Panc1 (cell line): ENCODE measurements at places on chromosomes 2 and 18.

DNA sequence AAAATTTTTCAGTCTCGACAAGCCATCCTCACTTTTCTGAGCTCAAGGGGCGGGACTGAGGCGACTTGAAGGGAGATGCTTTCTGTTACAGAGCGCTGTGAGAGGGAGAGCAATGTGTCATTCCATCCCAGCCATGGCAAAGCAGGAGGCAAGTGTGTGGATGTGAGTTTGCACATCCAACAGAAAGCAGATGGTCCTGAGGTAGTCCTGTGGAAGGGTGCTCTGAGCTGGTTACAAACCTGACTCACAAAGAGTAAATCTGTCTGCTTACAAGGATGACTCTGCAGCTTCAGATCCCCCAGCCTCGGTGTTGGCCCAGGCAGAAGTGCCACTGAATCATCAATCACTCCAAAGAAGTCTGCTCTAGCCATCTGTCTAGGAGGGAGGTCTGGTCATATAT is 482.0 kb upstream of the DCC start:
- no peak for DNase-seq

DNA sequence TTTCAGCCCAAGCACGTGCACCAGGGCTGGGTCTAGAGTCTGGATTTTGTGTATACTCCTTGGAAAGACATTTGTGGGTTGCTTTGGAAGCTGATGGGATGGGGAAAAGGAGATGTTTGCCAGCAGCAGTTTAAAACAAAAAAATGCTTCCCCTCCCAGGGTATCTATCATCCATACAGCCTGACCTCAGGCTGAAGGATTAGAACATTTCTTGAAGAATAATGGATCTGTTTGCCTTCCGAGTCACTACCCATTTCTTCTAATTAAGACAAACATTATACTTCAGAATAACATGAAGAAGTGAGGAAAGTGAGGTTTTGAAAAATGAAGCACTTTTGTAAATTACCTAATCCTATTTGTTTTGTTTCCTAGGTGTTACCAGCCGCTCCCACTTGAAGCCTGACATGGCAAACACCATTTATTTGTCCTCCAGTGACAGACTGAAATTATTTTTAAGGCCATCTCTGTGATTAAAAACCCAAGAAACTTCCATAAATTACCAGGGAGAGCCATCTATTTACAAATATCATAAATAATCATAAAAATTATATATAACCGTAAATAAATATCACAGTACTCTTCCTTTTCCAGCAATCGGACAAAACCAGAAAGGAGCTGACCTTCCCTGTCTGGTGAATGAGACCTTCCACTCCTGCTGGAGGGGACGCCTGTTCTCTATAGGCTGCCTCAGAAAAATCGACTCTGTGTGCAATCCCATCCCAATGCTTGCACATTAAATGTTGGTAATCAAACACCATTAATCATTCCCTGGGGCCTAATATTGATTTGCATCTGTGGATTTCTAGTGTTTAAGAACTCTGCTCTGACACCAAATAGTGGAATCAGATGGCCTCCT is 106.8 kb downstream of the C1D start:
- no peak for DNase-seq

- no peak for DNase-seq
Observed at GRCh38 chr2:168158586-168158985, 88.8 kb downstream of the STK39 start.

DNA sequence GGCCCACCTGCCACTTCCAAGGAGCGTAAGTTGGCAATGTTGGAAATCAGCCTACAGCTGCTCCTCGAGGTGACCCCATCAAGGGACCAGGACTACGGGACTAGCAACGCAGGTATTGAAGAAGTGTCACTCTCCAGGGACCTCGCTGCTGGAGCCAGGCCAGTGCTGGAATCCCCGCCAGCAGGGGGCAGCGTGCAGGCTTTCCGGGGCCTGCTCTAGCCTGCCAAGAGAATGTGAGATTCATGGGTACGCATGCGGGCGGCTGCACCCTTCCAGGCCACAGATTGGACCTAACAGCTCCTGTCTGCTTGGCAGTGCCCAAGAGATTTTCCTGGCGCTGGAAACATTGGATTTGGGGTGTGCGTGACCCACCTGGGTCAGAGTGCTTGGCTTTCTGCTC is 182.8 kb upstream of the RAB12 start:
- no peak for DNase-seq

DNA sequence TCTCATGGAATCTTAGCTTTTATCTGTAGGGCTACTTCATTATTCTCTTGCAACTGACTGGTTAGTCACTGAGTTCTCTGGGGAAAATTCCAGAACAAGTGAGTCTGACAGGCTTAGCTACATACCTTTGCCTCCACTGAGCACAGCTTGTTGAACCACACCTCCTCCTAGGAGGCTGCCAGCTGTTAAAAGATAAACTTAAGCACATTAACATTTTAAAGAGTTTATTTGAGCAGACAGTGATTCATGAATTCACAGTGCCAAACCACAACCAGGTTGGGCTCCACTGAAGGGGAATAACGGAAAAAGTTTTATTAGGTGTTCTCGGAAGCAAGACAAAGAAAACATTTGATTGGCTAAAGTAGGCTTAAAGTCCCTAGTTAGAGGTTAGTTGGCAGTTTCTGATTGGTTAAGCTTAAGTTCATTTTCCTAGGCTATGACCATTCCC is 12.5 kb upstream of the SLC38A11 start:
- DNase-seq = no peak

GRCh38 chr18:2545155-2545554 is 26.1 kb downstream of the METTL4 start:
- DNase-seq = no peak
